ENCODE measurements at places on chromosomes 6 and 20.

GRCh38 chr6:111804627-111805235, 68.5 kb downstream of the FYN start:
- H3K4me3 ChIP-seq: no peak overlapping the region
- no peak for DNase-seq
- H3K4me1 ChIP-seq: peaks cover 54% of the 10 kb centered on the region
- H3K27ac ChIP-seq: no peak overlapping the region
- peaks cover 18% of the 10 kb centered on the region for H3K36me3 ChIP-seq

DNA sequence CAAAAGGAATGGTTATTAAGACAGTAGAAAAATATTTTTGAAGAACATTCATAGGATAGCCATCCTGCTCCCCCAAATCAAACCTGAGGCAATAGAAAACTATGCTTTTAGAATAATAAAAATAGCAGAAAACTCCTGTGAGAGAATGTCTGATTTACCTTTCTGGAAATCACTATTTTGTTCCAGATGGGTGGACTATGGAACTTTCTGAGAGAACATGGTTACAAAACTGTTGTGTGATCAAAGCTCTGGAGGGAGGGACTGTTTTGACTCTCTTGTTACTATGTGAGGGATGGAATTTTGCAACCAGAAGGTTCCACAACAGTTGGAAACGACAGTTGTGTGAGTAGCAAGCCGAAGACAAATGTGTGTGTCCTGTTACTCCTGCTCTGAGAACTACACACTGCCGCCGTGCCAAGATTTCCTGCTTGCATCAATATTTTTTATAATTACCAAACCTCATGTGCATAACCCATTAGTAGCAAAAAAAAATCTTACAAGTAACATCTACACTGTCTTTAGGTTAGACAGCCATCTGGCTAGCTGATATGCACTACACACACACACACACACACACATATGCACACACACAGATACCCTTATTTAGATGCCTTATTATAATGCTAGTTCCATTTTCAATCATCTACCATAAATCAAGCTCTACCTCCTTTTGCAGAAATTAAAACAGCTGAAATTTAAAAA, 11.0 kb upstream of the HIVEP1 start:
- H3K36me3 ChIP-seq: no peaks in the 10 kb centered on the region
- H3K4me1 ChIP-seq: no peaks in the 10 kb centered on the region
- no peak for DNase-seq
- no peak overlapping the region for H3K27ac ChIP-seq
- no peaks in the 10 kb centered on the region for H3K27me3 ChIP-seq

- H3K4me1 ChIP-seq: no peaks in the 10 kb centered on the region
- H3K27me3 ChIP-seq: no peaks in the 10 kb centered on the region
- H3K27ac ChIP-seq: no peak overlapping the region
Measured at GRCh38 chr6:33947047-33947446, 143.2 kb upstream of the MLN start.

- peaks cover 36% of the 10 kb centered on the region for H3K4me1 ChIP-seq
- H3K27ac ChIP-seq: no peak overlapping the region
- peaks cover 13% of the 10 kb centered on the region for H3K36me3 ChIP-seq
- DNase-seq: no peak
- H3K27me3 ChIP-seq: no peaks in the 10 kb centered on the region
Measured at GRCh38 chr20:4949833-4950178, 51.5 kb downstream of the SLC23A2 start.

DNA sequence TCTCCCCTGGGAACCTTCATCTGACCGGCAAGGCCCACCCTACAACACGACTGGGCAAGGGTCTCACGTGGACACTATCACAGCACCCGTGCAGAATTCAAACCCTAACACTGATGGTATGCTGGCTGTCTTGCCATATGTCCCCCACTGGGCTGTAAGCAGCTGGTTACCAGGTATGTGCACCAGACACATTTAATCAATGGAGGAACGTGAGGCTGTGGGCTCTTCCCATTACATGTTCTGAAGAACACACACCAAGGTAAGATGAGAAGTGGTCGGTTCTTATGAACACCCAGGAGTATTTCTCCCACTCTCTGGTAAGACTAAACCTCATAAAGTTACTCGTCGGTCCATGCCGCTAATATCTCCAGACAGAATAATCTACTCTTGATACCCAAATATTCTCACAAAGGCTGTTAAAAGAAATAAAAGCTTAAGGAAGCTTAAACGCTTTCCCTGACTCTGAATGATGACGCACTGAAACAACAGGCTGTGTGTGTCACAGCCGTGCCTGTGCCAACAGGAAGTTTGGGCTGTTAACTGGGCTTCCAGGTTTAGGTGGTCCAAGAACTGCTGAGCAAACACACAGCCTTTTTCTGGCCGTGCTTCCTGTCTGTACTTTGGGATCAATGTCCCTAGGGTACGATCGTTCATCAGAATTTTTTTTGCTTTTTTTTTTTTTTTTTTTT, 75.3 kb downstream of the SLC23A2 start:
- H3K4me3 ChIP-seq: no peak overlapping the region
- no peak for DNase-seq
- H3K27ac ChIP-seq: no peak overlapping the region
- no peaks in the 10 kb centered on the region for H3K36me3 ChIP-seq

DNA sequence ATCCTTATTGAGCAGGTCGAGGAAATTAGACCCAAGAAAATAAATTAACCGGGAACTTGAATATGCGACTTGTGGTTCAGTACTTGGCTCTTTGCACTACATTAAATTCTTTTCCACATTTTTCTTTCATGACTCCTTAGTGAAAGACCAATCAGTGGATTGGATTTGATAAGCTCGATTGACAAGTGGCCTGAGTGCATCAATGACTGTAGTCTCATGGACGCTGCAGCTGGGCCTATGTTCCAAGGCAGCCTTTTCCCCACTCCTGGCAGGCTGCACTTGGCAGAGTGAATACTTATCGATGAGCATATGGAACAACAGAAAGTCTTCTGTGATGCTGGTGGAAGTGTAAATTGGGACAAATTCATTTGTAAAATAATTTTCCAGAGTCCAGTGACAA, 210.8 kb upstream of the EXOC2 start:
- H3K27ac ChIP-seq: no peak overlapping the region
- H3K27me3 ChIP-seq: peaks cover 15% of the 10 kb centered on the region
- no peak for DNase-seq
- H3K4me1 ChIP-seq: peaks cover 6% of the 10 kb centered on the region
- no peaks in the 10 kb centered on the region for H3K36me3 ChIP-seq
- H3K4me3 ChIP-seq: no peak overlapping the region

DNA sequence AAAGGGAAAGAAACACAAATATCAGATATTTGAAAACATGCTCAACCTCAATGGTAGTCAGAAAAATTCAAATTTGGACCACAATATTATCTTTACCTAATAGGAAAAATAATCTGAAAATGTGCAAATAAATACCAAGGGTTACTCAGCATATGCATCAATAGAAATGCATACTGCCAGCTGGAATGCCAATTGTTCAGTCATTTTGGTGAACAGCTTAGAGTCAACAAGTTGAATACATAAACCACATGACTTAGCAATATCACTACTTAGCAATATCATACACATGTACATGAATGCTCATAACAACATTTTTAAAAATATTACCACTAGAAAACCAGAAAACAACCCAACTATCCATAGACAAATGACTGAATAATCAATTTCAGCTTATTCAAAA, 212.7 kb downstream of the PTPRK start:
- H3K27ac ChIP-seq: no peak overlapping the region
- H3K4me1 ChIP-seq: peaks cover 10% of the 10 kb centered on the region
- peaks cover 3% of the 10 kb centered on the region for H3K36me3 ChIP-seq
- H3K4me3 ChIP-seq: no peak overlapping the region
- no peaks in the 10 kb centered on the region for H3K27me3 ChIP-seq

DNA sequence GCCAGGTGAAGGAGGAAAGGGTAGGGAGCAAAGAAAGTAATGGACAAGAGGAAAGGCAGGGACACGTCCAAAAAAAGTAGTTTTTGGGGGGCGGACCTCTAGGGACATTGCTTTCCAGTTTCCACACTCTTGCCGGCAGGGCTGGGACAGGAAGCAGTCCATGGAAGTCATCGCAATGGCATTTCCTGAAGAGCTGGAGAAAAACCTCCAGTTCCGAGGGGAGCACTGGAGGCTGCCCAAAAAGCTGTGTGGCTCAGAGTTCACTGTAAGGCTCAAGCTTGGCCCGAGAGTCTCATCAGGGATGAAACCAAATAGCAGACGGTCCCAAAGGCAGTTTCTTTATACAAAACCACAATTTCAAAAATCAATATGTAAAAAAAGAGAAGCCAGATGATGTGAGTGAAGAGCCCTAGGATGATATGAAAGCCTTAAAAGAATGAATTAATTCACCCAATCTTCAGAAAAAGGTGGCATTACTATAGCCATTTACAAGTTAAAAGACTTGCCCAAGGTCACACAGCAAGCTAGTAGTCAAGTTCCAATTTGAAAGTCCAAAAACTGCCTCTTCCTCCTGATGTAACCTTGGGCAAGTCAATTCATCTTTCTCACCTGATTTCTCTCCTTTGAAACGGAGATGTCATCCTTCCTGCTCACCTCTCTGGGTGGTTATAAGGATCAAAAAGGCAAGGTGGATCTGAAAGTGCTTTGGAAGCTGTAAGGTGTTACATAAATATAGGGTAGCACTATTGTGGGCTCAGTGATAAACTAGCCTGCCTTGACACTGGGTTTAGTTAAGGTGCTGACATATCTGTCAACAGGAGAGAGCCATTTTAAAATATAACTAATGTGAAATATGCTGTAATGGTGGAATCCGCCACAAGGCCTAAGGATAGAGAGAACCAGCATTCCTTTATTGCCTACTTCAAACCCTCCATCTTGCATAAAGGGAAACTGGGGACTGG, 9.1 kb downstream of the BCL2L1 start:
- no peaks in the 10 kb centered on the region for H3K27me3 ChIP-seq
- peaks cover 23% of the 10 kb centered on the region for H3K36me3 ChIP-seq
- H3K4me1 ChIP-seq: peaks cover 47% of the 10 kb centered on the region
- DNase-seq: no peak

DNA sequence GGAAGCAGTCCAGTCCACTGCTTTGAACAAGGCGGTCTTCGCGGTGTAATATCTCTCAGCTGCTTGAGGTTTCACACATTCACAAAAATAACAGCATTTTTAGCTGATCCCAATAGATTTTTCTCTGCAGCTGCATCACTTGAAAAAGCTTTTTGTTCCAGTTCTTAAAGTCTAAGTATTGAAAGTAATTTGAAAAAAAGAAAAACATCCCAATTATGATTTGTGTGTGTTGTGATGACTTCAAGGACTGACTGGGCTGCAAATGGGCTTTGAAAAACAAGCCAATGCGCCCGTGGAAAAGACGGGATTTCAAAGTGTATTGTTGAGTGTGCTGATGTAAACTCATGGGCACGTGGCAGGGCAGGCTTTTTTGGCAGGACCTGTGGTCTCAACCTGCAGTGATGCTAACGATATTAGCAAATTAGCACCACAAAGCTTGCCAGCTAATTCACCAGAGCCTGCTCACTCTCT, 151.1 kb downstream of the TMEM242 start:
- H3K27me3 ChIP-seq: no peaks in the 10 kb centered on the region
- H3K27ac ChIP-seq: no peak overlapping the region
- no peak for DNase-seq
- H3K36me3 ChIP-seq: peaks cover 3% of the 10 kb centered on the region

- no peak overlapping the region for H3K4me3 ChIP-seq
- H3K27me3 ChIP-seq: no peaks in the 10 kb centered on the region
- no peaks in the 10 kb centered on the region for H3K36me3 ChIP-seq
- H3K27ac ChIP-seq: no peak overlapping the region
Measured at GRCh38 chr6:135901774-135902524, 50.4 kb downstream of the PDE7B start.

DNA sequence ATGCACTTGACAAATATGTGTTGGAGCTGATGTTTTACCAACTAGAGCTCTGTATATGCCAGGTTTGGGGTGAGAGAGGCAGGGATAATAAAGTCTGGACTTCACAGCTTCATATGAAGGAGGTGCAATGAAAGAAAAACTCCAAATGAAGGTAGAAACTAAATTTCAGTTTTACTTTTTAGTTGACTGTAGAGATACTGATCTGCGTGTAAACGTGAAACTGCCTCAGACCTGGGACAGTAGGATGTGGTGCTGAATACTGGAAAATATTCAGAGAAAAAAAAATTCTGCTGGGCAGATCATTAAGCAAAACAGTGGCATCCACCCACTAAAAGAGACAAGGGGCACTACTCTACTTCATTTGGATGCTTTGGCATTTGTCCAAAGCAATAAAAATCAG, 94.5 kb downstream of the BACH2 start:
- DNase-seq: no peak
- no peaks in the 10 kb centered on the region for H3K27me3 ChIP-seq
- no peak overlapping the region for H3K4me3 ChIP-seq
- H3K27ac ChIP-seq: no peak overlapping the region
- peaks cover 21% of the 10 kb centered on the region for H3K36me3 ChIP-seq
- peaks cover 4% of the 10 kb centered on the region for H3K4me1 ChIP-seq

DNA sequence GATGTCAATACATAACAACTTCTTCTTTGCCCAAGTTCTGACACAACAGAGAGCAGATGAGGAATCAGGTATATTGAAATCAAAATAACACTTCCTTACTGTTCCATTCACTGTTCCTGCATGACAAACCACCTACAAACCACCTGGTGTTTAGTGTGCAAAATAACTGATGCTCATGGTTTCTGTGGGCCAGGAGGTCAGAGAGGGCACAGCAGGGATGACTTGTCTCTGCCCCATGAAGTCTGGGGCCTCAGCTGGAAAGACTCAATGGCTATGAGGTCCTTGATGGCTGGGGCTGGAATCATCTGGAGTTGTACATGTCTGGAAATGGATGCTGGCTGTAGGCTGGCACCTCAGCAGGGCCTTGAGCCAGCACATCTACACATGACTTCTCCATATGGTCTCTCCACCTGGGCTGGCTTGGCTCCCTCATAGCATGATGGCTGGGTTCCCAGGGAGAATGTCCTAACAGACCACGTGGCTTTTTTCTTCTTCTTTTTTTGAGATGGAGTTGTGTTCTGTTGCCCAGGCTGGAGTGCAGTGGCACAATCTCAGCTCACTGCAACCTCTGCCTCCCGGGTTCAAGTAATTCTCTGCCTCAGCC, 7.4 kb upstream of the COX4I2 start:
- no peak overlapping the region for H3K27ac ChIP-seq
- DNase-seq: no peak
- H3K4me1 ChIP-seq: no peaks in the 10 kb centered on the region
- no peak overlapping the region for H3K4me3 ChIP-seq
- H3K27me3 ChIP-seq: no peaks in the 10 kb centered on the region
- no peaks in the 10 kb centered on the region for H3K36me3 ChIP-seq

DNA sequence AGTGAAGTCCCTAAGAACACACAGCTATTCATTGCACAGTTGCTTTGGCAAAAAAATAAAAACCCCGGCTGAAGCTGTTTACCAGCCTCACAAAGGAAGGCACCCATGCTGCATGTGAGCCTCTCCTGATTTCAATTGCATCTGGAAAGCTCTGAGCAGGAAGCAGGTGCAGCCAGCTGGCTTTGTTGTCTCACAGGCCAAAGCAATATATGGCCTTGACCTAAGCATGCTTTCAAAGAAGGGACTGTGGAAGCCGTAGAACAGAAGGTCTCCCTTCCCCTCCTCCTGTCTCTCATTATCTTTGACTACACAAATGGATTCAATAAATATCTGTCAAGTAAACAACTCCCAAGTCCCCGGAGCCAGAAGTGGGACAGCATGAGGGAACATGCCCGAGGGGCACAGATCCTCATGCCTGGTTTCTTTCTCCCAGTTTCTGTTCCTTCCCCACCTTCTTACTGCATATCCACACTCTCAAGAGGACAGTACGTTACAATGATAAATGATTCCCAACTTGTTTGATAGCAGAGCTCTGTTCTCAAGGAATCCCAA, 57.2 kb upstream of the PCSK2 start:
- H3K4me3 ChIP-seq: no peak overlapping the region
- no peak for DNase-seq
- peak overlapping the region; percentile 83 for H3K27ac ChIP-seq
- no peaks in the 10 kb centered on the region for H3K36me3 ChIP-seq
- no peaks in the 10 kb centered on the region for H3K27me3 ChIP-seq

- no peak for DNase-seq
- H3K27me3 ChIP-seq: no peaks in the 10 kb centered on the region
- no peak overlapping the region for H3K27ac ChIP-seq
Measured at GRCh38 chr6:140812636-140813035, 1320.1 kb upstream of the GJE1 start.
